ENCODE measurements at places on chromosomes 7 and 10. TPM values are rescaled to one million over a fixed set of nuclear protein-coding genes. Genes with fewer than 3 reads are reported as not detected.

GRCh38 chr7:101035941-101036340, 16.1 kb downstream of the MUC17 start:
- no peak for DNase-seq

DNA sequence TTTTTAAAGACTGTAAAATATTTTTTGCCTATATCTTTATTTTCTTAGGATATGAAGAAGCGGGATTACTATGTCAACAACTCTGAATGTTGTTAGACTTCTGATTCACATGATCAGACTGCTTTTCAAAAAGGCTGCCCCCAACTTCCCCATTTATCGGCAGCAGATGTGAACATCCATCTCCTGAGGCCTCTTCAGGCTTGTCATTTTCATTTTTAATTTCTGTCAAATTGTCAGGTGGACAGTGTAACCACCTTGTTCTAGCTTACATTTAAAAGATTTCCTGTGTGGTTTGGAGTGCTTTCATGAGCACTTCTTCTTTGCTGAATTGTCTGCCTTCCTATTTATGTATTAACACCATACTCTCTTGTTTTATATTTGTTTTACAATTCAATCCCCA, 78.8 kb upstream of the GSDME start:
- DNase-seq = no peak

DNA sequence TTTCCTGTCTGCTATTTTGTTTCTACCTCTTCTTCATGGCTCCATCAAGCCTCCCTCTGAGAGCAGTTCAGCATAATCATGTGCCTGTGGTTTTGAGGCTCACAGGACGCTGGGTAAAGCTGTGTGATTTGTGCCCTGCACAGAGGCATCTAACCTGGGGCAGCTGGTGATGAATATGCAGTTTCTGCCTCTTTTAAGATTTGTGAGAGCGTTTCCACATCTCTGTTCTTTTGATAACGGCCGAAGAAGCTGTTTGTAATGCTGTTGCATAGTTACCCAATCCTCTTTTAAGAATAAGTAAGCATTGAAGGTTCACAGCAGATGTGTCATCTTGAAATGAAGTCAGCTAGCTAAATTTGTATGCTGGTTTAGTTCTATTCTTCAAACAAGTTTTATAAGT, 45.2 kb downstream of the PNLIPRP3 start:
- DNase-seq = no peak

GRCh38 chr7:151076863-151077704, 3.5 kb downstream of the FASTK start:
- no peak for DNase-seq

GPR15LG gene
- not detected for total RNA-seq

- no peak for DNase-seq
Observed at GRCh38 chr10:110174201-110174600, 33.2 kb upstream of the MXI1 start.

DNA sequence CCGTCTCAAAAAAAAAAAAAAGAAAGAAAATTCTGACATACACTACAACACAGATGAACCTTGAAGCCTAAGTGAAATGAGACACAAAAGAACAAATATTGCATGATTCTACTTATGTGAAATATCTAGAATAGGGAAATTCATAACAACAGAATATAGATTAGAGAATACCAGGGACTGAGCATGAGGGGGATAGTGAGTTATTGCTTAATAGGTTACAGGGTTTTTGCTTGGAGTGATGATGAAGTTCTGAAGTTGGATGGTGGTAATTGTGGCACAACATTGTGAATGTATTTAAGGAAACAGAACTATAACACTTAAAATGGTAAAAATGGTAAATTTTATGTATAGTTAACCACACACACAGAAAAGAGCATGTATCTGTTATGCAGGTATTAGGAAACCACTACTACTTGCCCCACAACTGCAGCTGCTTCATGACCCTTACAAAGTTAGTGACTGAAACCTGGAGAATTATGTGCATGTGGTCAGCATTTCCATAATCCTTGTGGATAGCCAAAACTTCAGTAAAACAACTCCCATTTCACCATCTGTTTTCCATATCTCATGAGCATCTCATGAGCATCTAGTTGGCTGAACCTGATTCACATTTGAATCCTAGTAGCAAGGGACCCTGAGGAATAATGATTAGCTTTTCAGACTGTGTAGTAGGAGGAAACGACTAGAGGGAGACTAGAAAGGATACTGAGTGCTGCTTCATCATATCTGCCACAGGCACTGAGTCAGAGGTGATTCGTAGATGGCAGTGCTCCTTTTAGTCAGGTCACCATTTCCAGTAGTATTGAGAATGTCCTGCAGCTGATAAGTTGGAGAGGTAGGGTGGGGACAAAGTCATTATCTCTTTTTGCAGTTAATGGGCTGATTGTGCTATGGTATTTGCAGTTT, 26.3 kb downstream of the SAMD8 start:
- DNase-seq = no peak
